Stimulated activated memory B cell treated with anti-CD40 and anti-IgM and Interleukin-4, amounts not matched to agents 10 μg/mL and 1 μg/mL and 100 μg/mL, for 72 hours (primary cell): ENCODE measurements at places on chromosomes 5 and 9.

DNA sequence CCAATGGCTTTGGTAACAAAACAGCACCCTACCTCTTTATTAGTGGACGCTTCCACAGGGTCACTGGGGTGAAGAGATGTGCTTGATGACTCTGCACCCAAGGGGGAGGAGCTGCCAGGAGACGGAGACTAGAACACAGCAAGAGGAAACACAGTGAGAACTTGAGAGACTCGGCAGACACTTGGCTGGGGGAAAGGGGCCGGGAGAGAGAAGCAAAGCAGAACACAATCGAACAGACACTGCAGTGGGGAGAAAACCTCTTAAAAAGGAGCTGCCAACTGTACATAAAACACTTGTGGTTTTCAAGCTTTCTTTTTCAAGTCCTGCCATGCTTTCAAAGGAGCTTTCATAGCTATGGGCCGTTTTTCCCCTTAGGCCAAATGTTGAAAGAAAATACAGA is 151.0 kb downstream of the ENTREP1 start:
- no peak for ATAC-seq

GRCh38 chr5:96391921-96392320 is 41.1 kb downstream of the PCSK1 start:
- no peak for ATAC-seq

- peak; percentile 74 for ATAC-seq
Observed at GRCh38 chr9:90787771-90788460, 13.7 kb upstream of the SYK start.

DNA sequence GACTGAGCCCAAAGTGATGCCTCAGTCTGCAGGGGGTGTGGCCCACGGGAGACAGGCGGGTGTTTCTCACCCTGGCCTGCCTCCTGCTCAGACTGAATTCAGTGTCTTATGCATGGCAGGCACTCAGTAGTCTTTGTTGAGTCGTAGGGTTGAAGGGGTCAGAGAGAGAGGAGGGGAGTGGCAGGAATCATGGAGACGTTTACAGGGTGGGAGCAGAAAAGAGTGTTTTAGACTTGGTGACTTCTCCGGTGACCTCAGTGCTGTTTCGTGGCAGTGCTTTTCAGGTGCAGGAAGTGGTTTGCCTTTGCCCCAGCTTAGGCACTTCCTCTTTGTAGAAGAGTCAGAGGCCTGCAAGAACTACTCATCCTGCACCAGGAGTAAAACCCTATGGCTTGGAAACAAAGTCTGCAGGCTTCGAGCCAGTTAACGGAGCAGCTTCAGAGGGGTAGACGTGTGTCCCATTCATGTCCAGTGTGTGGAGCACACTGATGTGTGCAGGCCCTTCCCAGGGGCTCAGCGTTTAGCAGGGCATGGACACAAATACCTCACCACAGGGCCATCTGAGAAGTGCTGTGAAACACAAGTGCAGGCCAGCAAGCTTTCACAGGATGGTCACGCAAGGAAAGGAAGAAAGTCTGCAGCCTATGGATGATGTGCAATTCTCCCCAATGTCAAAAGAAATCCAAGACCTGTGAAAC is 24.5 kb upstream of the SEMA4D start:
- ATAC-seq: peak; percentile 97

DNA sequence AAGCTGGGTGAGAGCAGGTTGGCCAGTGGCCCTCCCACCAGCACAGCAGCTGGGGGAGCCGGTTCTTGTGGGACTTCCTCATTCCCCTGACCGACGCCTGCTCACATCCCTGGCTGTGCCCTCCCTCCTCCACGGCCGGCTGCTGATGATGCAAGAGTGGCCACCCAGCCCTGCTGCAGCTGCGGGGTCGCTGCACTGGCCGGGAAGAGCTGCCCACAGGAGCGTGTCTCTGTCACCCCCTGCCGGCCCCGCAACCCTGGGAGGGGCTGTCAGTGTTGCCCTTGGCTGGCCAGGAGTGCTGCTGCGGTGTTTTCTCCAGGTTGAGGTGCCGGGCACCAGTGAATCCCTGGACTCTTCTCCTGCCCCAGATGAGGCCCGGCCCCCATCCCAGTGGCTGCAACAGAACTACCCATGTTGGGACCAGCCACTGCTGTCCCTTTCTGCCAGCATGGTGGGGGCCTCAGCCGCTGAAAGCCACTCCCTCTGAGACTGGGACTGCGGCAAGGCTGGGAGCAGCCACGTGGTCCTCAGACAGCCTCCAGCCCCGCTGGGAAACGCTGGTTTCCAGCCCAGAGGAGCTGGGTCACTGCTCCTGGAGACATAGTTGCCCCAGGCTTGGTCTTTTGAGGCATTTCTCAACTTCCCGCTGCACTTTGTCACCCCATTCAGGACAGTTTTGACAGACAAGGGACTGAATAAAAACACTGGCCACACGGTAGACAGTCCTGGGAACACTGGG is 739 bp downstream of the CARD9 start:
- peak; percentile 29 for ATAC-seq

DNA sequence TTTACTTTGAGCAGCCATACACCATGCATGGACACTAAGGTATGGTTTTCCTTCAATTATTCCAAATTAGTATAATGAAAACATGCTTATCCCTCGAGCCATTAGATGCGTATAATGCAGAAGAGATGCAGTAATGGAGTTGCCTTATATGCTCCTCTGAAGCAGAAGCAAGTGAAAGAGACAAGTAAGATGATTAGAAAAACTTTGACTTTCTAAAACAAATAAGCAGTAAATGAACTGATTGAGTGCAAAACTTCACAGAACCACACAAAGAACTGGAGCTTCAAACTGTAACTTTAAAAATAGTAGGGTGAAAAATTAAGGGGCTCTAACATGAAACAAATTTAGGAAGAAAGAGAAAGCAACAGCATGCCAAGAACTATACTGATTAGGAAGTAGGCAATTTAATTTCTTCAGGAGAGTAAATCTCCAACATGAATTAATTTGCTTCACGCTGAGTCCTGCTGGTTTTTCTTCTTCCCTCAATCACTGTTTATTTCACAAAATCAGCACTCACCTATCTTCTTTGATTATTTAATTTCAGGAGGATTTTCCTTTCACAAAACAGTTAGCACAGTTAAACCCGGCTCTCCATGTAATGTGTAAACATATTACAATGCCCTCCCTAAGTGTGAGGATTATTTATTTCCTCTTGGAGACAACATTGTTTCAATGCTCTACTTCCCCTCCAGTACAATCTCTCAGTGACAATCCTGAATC is 90.3 kb upstream of the PAM start:
- no peak for ATAC-seq

DNA sequence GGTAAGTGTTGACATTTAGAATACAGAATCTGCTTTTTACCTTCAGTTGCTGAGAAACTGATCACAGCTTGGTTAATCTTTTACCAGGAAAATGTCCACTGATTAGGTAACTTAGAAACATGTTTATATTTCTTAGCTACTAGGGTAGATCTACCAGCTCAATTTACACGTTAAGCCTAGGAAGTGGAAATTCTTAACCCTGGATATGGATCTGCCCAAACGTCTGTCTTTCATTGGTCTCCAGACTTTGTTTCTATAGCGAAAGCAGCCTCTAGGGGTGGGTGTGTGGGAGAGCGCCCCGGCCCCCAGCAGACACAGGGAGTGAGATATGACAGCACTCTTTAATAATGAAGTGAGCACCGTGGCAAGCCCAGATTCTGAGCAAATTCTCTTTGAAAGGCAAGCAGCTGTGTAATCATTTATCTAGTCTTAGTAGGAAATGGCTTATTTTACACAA is 141.6 kb upstream of the ZNF608 start:
- ATAC-seq: no peak

GRCh38 chr5:159663986-159664385 is 252.3 kb upstream of the ADRA1B start:
- no peak for ATAC-seq

GRCh38 chr5:5306696-5307095 is 115.8 kb upstream of the ICE1 start:
- no peak for ATAC-seq

- ATAC-seq: no peak
Observed at GRCh38 chr9:35308316-35308715, 146.5 kb downstream of the UNC13B start.

GRCh38 chr5:130045334-130045733 is 141.1 kb downstream of the CHSY3 start:
- peak; percentile 41 for ATAC-seq

- ATAC-seq: no peak
Observed at GRCh38 chr5:95835682-95836385, 13.3 kb upstream of the GLRX start.

DNA sequence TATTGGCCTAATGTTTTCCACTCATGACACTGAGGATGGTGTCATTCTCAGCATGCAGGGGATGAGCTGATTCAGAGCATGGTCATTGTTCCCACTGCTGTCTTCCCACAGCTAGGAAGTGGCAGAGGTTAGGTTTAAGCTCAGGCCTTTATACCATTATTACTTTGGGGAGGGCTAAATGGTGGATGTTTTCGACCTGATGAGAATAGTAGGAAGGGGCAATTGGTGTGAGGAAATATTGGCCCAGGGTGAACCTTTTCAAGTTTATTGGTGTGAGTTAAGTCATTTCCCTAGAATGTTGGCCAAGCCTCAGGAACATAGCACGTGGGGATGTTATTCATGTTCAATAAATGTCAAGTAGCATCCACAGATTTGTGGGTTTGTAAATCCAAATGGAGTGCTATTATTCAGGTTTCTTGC is 59.6 kb downstream of the ARHGAP26 start:
- no peak for ATAC-seq

- no peak for ATAC-seq
Observed at GRCh38 chr5:66981266-66982055, 215.1 kb downstream of the CD180 start.

- no peak for ATAC-seq
Observed at GRCh38 chr5:154984946-154985516, 28.5 kb upstream of the KIF4B start.

- ATAC-seq: no peak
Observed at GRCh38 chr9:135294836-135295235, 184.7 kb upstream of the PPP1R26 start.

DNA sequence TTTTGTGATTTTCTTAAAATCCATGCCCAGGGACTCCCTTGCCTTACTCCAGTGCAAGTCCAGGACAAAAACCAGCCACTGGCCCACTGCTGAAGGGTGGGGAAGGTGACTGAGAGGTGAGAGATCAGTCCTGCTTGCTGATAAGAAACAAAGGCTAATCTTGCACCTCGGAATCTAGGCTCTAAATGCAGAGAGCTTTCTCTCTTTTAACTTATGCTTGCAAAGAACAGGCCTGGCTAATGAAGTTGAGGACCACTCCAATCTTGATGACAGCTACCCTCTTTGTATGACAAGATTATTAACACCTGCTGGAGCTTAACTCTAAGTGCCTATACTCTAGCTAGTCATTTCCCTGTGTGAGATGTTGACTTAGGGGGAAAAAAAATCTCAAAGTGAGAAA is 8.8 kb downstream of the TLE1 start:
- no peak for ATAC-seq

DNA sequence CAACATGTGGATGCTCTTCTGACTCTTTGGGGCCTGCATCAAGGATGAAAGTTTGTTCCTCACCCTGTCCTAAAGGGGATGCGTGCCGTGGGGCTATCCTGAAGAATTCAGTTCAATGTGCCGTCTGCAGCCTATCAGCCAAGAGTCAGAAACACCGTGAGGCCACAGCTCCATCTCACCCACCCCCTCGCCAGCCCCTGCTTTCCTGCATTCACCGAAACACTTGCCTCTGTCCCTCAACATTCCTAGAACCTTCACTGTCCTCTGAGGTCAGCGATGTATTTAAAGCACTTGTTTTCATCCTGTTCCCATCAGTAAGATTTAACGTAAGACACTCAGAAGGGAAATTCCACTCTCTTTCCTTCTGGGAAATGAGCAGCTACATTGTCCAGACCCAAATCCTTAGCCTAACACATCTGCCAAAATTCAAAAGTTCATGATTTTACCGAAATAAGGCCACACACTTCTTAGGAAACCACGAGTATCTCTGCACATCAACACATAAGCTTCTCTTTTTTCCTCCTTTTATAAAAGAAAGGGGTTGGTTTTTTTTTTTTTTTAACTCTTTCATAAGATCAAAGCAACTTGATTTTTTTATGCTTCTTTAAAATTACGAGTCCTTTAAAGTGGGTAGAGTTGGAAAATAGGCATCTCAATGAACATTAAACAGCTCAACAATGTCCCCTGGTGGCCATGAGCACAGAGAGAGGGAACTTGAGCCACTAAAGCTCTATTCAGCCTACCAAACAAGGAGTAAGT is 100.7 kb downstream of the SUSD1 start:
- ATAC-seq: peak; percentile 83

- ATAC-seq: no peak
Observed at GRCh38 chr9:77013932-77014596, 5.4 kb upstream of the FOXB2 start.

DNA sequence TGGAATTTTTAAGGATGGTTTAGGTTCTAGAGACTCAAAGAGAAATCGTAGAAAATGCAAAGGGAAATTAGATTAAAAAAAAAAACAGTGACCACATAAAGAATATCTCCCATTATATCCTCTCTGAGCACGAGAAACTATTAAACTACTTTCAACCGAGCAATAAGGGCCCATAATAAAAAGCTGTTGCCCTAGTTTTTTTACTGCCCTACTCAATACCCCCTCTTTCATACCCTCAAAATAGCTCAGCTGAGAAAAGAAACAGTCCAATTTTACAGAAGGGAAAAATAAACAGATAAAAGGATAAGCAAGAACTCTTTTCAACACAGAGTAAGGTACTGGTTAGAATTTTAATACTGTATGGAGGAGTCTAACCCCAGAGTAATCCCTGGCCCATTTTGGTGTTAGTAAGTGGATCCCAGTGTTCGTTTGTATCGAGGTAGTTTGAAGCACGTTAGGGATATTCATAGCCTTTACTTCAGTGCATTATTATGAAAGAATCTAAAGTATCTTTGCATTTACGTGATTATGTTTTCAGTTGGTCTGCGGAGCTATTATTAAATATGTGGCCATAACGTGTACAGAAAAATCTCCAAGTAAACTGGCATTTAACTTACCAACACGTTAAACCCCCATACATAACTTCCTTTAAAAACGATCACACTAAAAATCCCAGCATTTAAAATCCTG is 980 bp upstream of the RHOBTB3 start:
- no peak for ATAC-seq

DNA sequence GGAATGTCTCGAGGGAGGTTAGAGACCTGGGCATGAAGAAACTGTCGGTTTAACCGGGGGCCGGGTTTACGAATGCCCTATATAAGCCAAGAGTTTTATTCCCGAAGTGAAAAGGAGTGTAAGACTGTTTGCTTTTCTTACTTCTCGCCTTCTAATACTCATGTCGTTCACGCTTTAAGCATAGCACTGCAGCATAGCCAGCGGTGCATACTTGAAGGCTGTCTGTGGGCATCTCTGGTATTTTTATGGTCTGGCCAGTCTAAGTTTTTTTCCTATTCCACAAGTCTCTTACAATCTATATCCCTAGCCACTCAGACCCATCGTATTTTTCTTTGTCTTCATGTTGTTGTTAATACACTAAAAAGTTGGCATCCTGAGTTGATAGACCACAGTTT is 1.2 kb downstream of the UHRF2 start:
- ATAC-seq: no peak

GRCh38 chr9:119453490-119453911 is 84.3 kb upstream of the BRINP1 start:
- no peak for ATAC-seq
